Effector CD8-positive, alpha-beta T cell (primary cell): ENCODE measurements at places on chromosomes 7 and 10.

- no peak for DNase-seq
Measured at GRCh38 chr10:5960070-5960972, 17.0 kb downstream of the IL15RA start.

GRCh38 chr10:69366738-69367137, 50.0 kb downstream of the TACR2 start:
- DNase-seq: no peak

DNA sequence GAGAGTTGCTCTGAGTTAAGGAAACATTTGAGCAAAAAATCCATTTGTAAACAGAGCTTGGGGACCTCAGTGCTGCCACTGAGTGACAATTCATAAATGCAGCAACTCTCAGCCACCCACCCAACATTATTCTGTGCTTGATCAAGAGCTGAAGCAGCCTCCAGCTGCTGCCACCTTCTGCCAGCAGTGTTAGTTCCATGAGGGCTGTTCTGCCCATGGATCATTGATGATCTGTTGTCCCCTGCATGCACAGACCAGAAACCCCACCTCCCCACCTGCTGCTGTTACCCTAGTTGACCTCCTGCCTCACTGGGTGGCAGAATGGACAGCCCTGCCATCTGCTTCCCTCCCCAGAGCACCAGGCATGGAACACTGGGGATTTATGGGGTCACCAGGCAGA, 305.4 kb downstream of the KCNMA1 start:
- no peak for DNase-seq

DNA sequence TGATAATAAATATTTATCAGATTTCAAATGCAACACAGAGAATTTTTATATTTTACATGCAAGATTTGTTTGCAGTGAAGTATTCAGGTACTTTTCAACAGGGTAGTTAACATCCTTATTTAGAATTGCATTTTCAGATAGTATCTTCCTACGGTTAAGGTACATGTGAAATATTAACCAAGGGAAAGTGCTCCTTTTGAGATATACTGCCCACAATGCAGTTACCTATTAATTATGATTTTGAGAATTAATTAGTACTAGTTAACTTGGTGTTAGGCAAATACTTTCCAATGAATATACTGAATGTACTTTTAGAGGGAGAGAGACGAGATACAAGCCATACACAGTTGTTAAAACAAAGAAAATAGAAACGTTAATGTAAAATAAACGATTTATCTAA, 206.2 kb upstream of the YAE1 start:
- DNase-seq: no peak

GRCh38 chr7:33903791-33904680, 1.3 kb upstream of the BMPER start:
- DNase-seq: no peak

- no peak for DNase-seq
Measured at GRCh38 chr10:31358688-31359330, 39.8 kb downstream of the ZEB1 start.

DNA sequence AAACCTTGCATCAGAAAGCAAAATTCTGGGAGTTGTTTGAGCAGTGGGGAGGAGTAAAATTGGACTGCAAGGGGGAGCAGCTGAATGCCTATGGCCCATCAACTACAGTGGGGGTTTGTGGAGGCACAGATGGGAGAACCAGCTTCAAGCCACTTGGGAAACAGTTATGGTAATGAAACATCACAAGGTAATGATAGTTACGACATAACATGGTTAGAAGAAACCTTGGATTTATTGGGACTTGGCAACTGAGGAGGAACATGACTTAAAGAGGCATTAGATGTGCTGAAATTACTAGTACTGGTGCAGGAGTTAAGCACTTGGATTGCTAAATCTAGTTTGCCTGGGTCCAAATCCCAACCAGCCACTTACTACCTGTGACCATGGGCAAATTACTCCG, 868.4 kb downstream of the KCNMA1 start:
- no peak for DNase-seq

GRCh38 chr10:21820952-21821351, 182.6 kb downstream of the DNAJC1 start:
- DNase-seq: no peak

GRCh38 chr7:148696787-148697186, 1.9 kb upstream of the CUL1 start:
- DNase-seq: no peak

DNA sequence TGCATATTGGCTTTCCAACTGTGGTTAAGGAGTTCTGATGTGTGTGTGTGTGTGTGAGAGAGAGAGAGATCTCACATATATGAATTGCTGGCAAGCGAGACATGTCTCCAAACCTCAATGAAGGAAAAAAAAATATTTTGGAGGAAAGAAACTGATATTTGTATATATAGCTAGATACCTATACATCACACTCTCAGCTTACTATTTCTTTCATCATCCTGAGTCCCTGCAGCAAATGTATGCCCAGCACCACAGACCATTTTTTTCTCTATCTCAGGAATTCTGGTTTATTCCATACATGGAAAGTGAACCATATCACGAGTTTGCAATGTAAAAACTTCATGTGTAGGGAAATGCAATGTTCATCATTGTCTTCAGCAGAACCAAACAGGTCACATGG, 68.9 kb downstream of the MTERF1 start:
- no peak for DNase-seq

DNA sequence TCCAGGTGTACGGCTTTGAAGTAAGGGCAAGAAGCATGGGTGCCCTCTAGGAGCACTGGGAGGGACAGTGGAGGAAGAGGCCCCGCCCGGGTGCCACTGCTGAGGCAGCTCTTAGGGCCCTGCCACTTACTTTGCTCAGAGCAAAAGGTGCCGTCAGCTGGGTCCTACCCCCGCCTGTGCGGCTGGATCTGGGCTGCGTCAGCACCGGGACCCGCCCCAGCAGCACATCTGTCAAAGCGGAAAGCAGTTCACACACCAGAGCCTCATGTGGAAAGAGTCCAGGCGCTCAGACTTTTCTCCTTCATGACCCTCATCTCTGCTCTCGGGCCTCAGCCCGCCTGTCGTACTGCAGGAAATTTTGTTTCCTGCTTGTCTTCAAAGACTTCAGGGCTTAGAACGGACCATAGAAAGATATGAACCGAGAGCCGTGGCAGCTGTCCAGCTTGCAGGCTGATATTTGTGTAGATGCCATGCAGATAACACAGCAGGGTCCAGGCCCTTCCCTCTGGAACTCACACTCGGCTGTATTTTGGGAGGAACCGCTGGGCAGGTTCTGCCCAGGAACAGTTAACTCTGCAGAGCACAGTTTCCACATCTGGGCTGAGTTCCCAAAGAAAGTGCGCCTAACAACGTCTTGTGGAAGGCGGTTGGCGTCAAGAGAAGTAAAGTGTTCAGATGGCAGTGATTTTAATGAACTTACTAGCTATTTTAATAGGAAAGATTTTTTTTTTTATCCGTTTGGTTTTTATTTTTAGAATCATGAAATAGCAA, 44.3 kb upstream of the PRKAR1B start:
- DNase-seq: no peak

- DNase-seq: no peak
Measured at GRCh38 chr10:117444497-117445040, 69.3 kb upstream of the PDZD8 start.

DNA sequence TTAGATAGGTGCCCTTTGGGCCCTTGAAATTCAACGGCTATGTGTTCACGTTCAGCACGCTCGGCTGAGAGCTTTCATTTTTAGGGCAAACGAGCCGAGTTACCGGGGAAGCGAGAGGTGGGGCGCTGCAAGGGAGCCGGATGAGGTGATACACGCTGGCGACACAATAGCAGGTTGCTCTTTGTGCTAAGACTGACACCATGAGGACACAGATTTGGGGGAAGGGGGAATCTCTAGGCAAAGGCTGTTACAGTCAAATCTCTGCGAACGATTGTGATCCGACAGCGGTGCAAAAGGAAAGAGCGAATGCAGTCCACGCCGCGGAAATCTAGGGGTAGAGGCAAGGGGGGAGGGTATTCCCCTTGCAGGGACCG, 667 bp downstream of the KLLN start:
- DNase-seq: peak; percentile 63

GRCh38 chr7:108088729-108089128, 41.4 kb downstream of the LAMB4 start:
- DNase-seq: no peak

DNA sequence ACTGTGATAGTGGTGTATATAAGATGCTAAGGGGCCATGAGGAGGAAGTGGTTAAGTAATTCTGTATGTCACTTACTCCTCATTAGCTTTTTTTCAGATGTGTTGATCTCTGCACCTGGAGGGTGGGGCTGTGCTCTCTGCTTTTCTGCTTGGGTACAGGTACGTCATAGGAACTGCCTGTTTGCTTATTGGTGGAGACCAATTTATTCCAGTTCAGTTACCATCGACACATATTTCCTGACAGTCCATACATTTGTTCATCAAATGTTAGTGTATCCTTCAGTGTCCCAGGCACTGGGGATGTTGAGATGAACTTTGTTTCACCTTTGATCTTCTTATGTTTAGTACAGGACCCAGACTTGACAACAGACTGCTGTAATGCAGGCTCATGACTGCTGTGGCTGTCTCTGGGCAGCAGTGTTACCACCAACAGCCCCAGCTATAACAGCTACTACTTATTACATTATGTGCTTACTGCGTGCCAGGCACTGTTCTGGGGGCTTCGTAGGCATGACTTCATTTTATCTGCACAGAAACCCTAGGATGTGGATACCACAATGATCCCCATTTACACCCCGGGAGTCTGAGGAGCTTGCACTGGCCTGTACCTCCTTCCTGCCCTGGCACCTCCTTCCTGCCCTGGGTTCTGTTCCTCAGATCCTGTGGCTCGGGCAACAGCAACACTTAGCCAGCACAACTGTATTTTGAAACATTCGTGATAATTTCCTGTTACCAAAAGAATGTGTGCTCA, 87.4 kb downstream of the BUB3 start:
- DNase-seq: peak; percentile 6

- DNase-seq: no peak
Measured at GRCh38 chr7:54813398-54813797, 54.4 kb upstream of the SEC61G start.

GRCh38 chr7:17401791-17402627, 103.6 kb downstream of the AHR start:
- no peak for DNase-seq

DNA sequence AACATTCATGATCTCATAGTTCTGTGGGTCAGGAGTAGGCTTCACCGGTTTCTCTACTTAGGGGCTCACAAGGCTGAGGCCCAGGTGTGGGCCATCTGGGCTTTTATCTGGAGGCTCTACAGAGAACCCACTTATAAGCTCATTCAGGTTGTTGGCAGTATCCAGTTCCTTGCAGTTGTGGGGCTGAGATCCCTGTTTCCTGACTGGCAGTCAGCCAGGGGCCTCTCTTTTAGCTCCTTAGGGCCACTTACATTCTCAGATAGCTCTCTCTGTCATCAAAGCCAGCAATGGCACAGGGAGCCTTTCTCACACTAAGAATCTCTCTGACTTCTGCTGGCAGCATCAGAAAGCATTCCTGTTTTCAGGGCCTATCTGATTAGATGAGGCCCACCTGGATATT, 18.2 kb upstream of the HECTD2 start:
- no peak for DNase-seq

DNA sequence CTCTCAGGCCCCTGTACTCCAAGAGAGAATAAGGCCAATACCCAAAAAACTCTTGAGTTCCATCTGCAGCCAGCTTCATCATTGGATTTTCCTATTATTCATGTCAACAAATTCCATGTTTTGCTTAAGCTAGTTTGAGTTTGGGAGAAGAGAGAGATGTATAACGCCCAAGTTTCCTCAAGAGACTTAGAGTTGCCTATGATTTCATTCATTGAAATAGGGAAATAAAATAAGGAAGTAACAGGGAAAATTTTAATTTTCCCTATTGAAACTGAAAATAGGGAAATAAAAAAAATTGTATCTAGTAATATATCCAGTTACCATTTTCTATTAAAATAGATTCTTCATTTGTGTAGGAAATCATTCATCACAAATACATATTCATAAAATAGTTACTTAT, 66.5 kb upstream of the SVIL start:
- DNase-seq: no peak

- DNase-seq: no peak
Measured at GRCh38 chr7:100034871-100035510, 14.6 kb upstream of the ZSCAN21 start.

GRCh38 chr7:27182861-27183681, 2.0 kb downstream of the HOXA11 start:
- DNase-seq: no peak

DNA sequence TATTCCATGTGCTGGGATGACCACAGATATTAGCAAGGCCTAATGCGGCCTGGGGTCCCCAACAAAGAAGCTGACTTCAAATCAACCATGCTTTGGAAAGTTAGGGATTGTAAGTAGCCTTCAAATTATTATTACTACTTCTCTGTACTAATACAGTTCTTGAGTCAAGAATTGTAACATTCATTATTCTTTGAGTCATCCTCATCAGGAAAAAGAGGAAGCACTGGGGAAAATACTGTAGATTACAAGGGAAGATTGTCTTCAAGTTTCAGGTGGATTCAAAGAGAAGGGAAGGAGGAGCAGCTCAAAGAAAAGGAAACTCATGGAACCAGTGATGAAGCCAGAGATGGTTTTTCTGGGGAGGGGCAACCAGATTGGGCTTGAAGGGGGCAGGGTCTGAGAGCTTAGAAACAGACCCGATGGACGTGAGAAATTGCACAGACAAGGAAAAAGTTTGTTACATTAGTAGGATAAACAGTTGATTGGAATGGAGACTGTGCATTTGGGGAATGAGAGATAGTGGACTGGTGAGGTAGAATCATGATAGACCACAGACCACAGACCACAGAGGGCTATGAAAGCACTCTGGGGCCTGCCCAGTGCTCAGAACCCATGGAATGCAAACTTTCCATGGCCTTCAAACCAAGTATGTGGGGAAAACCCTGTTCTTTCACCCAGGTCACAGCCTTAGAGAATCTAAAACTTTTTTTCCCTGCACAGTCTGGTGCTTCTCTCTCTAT, 209.9 kb downstream of the ZNF365 start:
- no peak for DNase-seq

GRCh38 chr10:132305654-132306342, 2.0 kb downstream of the STK32C start:
- DNase-seq: no peak

GRCh38 chr10:86290933-86291615, 75.5 kb downstream of the GRID1 start:
- DNase-seq: no peak

DNA sequence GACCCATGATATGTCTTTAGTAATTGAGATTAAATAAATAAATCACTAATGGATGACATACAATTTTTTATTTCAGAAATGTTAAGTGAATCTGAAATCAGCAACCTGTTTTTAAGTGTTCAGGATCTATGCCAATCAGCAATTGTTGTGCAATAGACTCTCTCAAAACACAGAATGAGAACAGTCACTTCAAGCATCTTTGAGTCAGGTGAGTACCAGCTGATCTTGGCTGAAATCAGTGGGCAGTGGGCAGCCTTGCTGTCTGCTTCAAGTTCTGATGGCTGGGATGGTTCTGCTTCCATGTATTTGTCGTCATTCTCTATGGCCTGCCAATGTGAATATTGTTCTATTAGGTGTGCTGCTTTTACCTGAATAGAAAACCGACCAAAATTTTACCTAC, 82.3 kb upstream of the NRG3 start:
- DNase-seq: no peak

GRCh38 chr10:70364772-70365091, 17.7 kb downstream of the LRRC20 start:
- no peak for DNase-seq

GRCh38 chr10:4633186-4633585, 192.8 kb upstream of the AKR1E2 start:
- DNase-seq: no peak

GRCh38 chr10:11685787-11686218, 56.4 kb upstream of the ECHDC3 start:
- DNase-seq: peak; percentile 48

GRCh38 chr10:93147281-93147680, 73.6 kb downstream of the CYP26A1 start:
- DNase-seq: no peak
